Mucosa of descending colon (tissue), 3 donors: ENCODE measurements at places on chromosomes 5 and 9. TPM values are rescaled to one million over a fixed set of nuclear protein-coding genes. Genes with fewer than 3 reads are reported as not detected.

GRCh38 chr9:103586721-103587120, 507.4 kb upstream of the SMC2 start:
- no peak for DNase-seq

DNA sequence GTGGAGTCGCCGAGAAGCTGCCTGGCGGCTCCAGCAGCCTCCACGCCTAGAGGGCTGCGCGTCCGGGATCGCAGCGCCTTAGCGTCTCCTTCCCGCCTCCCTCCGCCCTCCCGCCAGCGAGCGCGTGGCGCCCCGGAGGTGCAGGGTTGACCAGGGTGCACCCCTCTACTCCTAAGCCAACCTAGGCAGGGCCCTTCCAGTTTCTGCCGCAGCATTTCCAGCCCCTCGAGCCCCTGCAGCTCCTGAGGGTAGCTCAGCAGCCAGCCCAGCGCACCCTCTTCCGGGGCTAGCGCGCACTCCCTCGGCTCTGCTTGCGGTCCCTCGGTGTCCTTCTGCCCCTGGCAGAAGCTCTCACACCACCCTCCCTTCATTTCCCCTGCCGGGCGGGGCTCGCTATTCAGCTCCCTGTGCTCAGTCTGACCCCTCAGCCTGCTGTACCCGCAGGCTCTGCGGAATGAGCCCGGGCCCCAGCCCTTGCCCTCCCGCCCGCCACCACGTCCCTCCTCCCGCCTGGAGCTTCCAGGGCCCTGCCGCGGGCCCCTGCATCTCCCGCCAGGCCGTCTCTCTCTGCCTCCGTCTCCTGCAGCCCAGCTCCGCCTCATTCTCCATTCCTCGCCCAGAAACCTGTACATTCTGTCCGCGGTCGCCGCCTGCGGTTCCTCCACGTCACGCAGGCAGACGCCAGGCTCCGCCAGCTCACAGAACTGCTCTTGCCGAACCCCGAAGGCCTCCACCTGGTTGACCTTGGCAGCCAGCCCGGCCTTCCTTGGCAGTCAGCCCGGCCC, 61.8 kb downstream of the SPATA31C2 start:
- peak; percentile 90 for DNase-seq

The ADAMTS2 gene
- total RNA-seq: 1.3 TPM

DNA sequence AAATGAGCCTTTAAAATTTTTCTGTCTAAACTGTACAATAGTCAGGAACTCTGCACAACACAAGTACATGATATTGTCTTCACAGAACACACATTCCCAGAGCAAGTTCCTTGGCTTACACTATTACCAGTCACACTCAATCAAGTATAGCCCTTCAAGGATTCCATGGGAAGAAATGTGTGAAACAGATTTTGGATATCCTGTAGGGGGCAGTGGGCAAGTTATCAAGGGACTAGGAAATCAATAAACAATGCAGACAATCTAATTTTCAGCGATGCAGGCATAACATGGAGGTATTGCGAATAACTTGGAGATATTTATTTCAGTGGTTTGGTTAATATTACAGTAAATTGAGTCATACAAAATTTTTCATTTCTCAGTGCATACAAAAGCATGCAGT, 1171.5 kb upstream of the NUDT12 start:
- no peak for DNase-seq

DNA sequence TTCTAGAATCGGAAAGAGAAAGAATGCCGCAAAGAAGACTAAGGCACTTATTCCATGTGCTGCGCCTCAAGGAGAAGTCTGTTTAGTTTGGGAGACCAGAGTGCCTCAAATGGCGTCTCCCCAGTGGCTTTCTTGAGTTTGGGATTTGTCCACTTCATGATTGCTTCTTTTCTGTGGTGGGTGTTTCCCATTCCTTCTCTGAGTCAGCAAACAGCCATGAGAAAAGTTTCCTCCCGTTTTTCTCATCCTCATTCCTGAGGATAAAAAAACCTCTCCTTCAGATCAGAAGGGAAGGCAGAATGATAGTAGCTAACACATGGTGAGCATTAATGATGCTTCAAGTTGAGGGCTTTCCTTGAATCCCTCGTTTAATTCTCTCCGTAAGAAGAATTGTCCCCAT, 275.9 kb upstream of the WWC1 start:
- no peak for DNase-seq

- DNase-seq: no peak
Measured at GRCh38 chr9:77841739-77842386, 189.7 kb downstream of the GNAQ start.

- DNase-seq: no peak
Measured at GRCh38 chr9:23682352-23682751, 143.7 kb downstream of the ELAVL2 start.

DNA sequence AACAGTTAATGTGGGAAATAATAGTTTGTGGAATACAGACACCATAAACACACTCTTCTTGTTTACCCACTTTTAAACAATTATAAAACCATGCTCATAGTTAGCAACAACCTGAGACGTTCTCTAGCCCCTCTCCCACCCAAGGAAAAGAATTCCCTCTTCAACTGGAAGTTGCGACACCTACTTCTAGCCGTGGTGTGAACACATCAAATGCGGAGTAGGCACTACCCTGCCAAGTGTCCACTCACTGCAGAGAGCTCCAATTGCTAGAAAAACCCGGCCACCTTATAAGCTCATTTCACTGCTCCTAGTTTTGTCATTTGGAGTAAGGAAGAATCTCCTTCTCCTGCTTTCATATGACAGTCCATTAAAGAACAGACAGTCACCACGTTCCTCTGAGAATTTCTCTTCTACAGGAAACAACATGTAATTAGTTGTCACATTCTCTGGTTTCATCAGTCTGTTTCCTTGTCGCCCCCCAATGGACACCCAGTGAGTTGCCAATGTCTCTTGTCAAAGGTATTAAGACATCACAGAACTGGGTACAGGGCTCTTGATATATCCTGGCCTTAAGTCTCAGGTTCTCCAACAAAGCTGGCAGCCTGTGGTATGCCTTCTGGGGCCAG, 47.3 kb downstream of the PRLR start:
- DNase-seq: peak; percentile 72

The MEIKIN gene
- total RNA-seq: not detected

GRCh38 chr5:33934176-33934575, 2.0 kb upstream of the RXFP3 start:
- DNase-seq: no peak

The LECT2 gene
- total RNA-seq: not detected

The SLC46A2 gene
- total RNA-seq: 0.16 TPM

The EIF4EBP3 gene
- total RNA-seq: 51.9 TPM

The SLC6A7 gene
- 15.2 TPM for total RNA-seq

The LCP2 gene
- total RNA-seq: 24.5 TPM

DNA sequence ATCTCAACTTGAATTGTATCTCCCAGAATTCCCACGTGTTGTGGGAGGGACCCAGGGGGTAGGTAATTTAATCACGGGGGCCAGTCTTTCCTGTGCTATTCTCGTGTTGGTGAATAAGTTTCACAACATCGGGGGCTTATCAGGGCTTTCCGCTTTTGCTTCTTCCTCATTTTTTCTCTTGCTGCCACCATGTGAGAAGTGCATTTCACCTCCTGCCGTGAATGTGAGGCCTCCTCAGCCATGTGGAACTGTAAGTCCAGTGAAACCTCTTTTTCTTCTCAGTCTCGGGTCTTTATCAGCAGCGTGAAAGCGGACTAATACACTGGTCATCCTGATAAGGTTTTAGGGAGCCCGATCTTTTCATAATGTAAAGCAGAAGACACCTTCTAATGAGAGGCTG, 687.0 kb upstream of the FTMT start:
- no peak for DNase-seq

GRCh38 chr5:61631438-61631941, 299.4 kb downstream of the ZSWIM6 start:
- DNase-seq: no peak

- DNase-seq: no peak
Measured at GRCh38 chr5:93192087-93192486, 388.9 kb downstream of the NR2F1-AS1 start.

DNA sequence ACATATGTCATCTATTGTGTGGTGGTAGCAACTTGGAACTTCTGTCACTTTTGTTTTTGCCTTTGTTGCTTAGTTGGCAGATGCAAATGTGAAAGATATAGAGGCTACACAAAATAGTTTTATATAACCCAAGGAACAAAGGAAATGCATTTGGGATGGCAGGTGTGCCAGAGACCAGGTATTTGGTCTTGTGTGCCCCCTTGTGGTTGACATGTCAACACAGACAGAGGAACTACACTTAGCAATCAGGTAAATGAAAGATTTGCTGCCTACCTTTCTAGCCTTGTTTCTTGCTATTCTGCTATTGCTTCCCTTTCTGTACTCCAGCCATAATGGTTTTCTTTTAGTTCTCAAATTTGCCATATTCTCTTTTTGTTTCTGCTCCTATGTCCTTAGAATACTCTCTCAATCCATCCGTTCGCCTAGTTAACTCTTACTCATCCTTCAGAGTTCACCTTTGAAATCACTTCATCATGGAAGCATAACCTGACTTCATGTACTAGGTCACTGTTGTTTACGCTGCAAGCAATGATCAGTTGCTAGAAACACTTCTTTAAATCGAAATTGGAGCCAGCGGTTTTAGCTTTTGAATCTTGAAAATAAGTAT, 119.5 kb downstream of the TRPM3 start:
- DNase-seq: no peak

DNA sequence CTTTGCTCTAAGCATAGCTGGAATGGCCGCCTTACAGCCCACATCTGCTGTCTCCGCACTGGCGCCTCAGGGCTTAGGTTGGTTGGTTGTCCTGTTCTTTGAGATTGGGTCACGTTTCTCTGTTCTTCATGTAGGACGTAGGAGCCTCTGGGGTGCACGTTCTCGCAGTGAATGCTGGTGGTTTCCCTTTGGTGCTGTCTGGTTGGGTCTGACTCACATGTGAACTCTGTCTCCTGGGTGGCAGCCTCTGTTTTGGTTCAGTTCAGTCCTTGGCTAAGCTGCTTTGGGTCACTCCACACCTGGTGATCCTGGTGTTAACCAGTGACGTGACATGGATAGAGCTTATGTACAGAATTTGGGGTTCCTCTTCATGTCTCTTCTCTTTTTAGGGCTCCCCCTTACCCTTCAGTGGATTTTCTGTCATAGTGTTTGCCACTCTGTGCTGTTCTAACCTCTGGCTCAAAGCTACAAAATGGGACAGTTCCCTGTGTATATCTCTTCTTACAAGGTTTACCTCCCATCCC, 12.6 kb upstream of the LPCAT1 start:
- peak; percentile 67 for DNase-seq

GRCh38 chr5:133109655-133110483, 58.1 kb downstream of the HSPA4 start:
- DNase-seq: no peak

DNA sequence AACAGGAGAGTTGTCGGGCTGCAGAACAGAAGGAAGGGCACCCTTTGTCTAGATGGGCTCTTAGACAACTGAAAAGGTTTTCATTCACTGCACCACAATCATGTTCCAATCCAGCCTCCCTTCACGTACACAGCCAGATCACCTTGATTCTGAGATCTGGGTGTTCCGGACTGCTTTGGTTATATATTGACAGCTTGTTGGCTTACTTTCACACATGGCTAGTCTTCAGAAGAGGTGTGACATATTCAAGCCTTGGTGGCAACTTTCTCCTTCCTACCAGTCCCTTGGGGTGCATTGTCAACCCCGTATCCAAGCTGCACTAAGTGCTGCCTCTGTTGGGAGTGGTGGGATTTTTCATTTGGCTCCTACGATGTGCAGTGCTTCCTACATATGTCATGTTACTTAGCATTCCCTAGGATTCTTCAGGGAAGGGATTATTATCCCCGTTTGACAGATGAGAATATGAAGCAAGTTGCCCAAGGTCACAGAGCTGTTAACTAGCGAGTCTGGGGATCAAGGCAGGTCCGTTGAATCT, 100.6 kb downstream of the LIFR start:
- DNase-seq: no peak

DNA sequence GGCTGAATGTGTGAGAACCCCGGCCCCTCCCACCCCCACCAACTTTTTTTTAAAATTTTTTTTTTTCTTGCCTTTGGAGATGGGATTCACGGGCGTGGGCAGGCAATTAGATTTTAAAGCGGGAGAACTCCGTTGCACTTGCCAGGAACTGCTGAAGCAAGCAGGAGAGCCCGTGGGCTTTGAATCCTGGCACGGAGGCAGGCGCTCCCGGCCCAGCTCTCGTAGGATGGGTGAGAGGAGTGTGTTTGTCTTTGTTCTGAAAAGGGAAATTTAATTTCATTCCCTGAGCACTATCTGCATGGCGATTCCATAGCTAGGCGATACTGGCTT, 54.3 kb upstream of the BOD1 start:
- DNase-seq: no peak

- DNase-seq: peak; percentile 80
Measured at GRCh38 chr9:134065612-134066419, 2.0 kb downstream of the BRD3 start.

- DNase-seq: no peak
Measured at GRCh38 chr9:83183621-83184020, 120.7 kb upstream of the RASEF start.

The ABHD17B gene
- total RNA-seq: 34.7 TPM

DNA sequence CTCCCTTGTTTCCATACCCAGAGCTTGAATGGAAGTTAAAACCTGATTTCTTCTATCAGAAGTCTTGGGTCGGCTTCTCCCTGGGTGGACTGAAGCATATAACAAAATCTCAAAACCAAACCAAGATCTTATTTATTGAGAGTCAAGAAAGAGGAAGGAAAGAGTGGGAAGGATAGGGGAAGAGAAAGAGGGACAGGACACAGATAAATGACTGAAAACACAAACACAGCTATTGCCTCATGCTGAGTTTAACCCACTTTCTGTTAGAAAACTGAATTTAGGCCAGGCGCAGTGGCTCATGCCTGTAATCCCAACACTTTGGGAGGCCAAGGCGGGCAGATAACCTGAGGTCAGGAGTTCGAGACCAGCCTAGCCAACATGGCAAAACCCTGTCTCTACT, 92.9 kb downstream of the PALM2AKAP2 start:
- no peak for DNase-seq

DNA sequence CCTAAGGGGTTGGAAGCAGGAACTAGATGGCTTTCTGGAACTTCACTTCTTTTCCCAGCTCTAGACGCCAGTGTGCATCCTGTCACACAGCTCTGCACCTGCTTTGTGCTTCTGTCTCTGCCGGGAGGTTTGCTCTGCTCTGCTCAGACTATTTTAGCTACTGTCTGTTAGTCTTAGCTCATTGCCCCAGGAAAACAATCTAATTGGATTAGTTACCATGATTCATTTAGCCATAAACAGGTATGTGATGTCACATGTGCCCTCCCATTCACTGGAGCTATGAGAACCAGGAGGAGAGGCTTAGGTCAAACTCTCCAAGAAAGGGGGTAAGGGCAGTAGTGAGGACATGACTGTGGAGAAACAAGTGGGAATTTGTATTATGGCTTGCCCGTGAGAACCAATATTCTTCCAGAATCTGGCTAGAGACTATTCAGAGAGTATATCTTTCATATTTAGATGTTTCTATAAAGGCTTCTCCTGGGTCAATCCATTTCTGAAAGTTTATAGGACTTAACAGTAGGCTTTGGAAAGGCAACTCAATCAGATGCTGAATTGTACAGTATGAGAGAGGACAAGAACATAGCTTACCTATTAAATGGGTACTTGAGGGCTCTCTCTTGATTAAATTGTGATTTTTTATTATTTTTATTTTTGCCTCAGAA, 22.4 kb upstream of the NREP start:
- no peak for DNase-seq
